ENCODE measurements at places on chromosomes 7 and 10.

DNA sequence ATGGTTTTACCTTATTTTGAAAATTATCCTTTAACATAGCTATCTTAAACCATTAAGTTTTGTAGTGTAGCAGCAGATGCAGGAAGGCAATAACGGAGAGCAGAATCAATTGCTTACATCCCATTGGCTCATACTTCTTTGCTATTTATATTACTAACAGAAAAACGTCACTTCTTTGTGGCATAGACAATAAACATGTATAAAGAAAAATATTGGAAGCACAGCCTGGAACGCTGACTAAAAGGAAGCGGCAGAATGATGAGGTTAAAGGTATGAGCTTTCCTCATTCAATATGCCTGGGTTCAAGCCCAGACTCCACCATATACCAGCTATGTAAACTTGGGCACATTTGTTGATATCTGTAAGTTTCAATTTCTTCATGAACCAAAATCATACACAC, 24.0 kb upstream of the BMPER start:
- H3K27ac ChIP-seq: no peak overlapping the region
- H3K4me3 ChIP-seq: no peak overlapping the region
- peaks cover 12% of the 10 kb centered on the region for H3K4me1 ChIP-seq
- no peaks in the 10 kb centered on the region for H3K36me3 ChIP-seq
- H3K27me3 ChIP-seq: no peaks in the 10 kb centered on the region
- no peak for DNase-seq

GRCh38 chr7:39633563-39634477, 10.4 kb downstream of the RALA start:
- H3K4me3 ChIP-seq: no peak overlapping the region
- peak; percentile 29 for DNase-seq
- peaks cover 8% of the 10 kb centered on the region for H3K4me1 ChIP-seq
- peaks cover 38% of the 10 kb centered on the region for H3K36me3 ChIP-seq
- H3K27me3 ChIP-seq: no peaks in the 10 kb centered on the region

DNA sequence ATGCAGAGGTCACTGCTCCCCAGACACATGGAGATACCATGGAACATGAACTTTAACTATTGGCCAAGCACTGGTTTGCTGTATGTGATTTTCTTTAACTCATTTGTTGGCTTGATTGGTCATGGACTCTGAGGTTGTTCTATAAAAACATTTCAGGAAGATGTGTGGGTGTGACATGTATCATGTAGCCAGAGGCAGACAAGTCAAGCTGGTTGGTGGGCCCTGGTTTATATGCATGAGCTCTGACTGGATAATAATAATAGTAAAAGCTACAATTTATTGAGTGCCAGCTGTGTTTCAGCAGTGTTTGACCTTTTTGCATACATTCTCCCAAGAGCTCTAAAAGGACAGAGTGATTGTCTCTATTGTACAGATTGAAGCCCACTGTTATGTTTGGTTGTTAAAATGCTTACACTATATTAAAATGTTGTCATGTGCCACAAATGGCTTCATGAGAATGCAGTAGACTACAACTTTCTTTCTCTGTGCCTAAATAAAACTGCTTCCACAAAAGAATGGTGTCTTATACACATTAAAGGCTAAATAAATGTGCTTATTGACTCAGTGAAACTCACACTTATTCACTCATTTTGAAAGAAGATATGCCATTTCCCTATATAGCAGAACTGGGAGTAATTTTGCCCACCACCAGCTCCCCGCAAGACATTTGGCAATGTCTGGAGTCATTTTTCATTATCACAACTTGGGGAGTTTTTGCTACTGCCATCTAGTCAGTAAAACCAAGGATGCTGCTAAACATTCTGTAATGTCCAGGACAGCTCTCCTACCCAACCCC, 243.6 kb upstream of the NFE2L3 start:
- no peak overlapping the region for H3K4me3 ChIP-seq
- H3K27ac ChIP-seq: no peak overlapping the region
- H3K27me3 ChIP-seq: no peaks in the 10 kb centered on the region
- no peak for DNase-seq
- no peaks in the 10 kb centered on the region for H3K4me1 ChIP-seq
- no peaks in the 10 kb centered on the region for H3K36me3 ChIP-seq

- H3K27me3 ChIP-seq: no peaks in the 10 kb centered on the region
- H3K36me3 ChIP-seq: peaks cover 37% of the 10 kb centered on the region
- no peaks in the 10 kb centered on the region for H3K4me1 ChIP-seq
Measured at GRCh38 chr7:149226840-149227494, 12.5 kb upstream of the ZNF212 start.

Measured in common myeloid progenitor, CD34-positive (primary cell).